ENCODE measurements at places on chromosomes 3 and 15.

DNA sequence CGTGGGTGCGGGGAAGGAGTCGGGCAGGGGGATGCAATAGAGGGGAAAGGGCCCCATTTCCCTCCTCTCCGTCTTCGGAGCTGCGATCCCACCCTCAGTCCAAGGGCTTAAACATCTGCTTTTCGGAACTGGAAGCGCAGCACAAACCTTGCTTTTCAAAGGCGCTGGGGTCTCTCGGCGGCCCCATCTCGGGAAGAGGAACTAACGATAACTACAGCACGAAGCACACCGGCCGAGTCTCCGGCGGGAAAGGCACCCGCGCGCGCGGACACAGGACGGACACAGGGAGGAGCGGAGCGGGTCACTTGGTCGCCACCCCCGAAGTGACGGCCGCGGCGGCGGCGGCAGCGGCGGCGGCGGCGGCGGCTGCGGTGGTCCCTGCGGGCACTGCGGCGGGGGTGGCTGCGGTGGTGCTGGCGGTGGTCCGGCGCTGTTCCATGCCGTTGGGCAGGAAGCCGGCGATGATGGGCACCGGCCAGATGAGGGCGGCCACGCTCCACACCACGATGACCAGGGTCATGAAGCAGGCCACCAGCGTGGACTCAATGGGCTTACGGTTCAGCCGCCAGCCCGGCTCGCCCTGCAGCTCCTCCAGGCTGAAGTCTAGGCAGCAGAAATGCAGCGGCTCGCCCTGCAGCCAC is 1.1 kb downstream of the TMEM158 start:
- DNase-seq = no peak

GRCh38 chr3:70224337-70224736 is 88.1 kb downstream of the MDFIC2 start:
- no peak for DNase-seq

- no peak for DNase-seq
These were observed 834 bp upstream of the GREM1 start for GRCh38 chr15:32716915-32717425.

GRCh38 chr15:85318048-85318731 is 62.2 kb upstream of the AKAP13 start:
- DNase-seq = peak; percentile 60

- no peak for DNase-seq
These were observed 11.0 kb upstream of the BFSP2 start for GRCh38 chr3:133388696-133389395.

DNA sequence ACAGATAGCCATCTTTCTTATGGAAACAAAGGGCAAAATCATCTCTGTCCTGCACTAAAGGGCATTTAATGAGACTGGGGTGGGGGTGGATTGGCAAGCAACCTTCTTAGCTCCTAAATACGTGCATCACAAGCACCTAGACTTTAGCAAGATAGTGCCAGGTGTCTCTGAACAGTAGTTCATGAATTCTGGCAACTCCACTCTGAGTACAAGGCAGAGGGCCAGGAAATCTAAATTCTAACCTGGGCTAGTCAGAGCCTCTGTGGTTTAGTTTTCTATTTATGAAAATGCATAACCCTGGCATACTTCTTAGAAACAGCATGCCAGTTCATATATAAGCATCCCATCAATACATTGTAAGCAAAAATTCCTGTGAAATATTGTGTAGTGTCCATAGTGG is 788.5 kb downstream of the MCTP2 start:
- DNase-seq = no peak

GRCh38 chr15:39030291-39031070 is 465.9 kb upstream of the RASGRP1 start:
- DNase-seq = no peak

DNA sequence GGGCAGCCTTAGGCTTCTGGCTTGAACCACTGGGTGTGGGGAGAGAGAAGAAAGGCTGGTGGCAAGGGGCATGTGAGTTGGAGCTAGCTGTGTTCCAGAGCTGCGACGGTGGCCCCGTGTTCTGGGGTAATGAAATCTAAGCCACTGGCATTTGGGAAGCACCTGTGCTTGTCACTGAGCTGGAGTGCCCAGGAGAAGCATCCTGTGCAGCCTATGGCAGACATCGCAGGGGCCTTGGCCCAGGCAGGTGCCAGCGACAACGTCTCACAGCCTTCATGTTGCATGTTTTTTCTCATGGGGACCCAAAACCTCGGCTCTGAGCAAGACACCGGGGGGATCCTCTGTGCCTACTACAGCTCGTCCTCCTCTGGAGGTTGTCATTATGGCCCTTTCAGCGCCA is 91.1 kb upstream of the PLXNA1 start:
- no peak for DNase-seq

GRCh38 chr3:113240841-113241240 is 29.5 kb downstream of the BOC start:
- DNase-seq = no peak

DNA sequence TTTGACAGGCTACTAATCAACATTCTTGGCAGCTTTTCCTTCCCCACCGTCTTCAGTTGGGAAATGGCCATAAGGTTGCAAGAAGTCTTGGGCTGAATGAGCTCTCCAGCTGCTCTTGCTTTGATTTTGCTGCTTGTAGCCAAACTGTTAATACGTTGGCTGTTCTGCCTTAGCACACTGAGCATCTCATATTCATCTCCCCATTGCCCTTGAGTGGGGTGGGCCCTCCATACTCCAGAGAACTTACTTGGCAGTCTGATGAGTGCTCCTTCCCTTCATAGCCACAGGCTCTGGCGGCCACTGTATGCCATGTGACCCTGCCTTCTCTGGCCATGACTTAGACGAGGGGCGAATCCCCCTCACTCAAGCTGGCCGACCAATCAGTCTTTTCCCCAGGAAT is 25.8 kb upstream of the PAQR5 start:
- DNase-seq = no peak

DNA sequence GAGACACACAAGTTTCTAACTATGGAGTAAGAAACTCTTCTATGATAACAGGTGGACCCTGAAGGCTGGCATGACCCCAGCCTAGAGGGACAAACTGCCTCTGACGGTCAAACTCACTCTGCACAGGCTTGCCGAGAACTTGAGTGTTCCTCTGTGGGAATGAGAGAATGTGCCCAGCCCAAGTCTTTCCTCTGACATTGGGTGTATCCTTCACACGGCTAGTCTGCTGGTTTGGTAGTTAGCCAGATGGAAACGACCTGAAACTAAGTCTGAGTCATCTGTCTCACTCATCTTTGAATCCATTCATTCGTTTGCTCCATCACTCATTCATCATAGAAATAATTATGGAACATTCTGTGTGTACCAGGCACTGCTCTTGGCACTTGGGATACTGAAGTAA is 198.4 kb downstream of the ATP10A start:
- no peak for DNase-seq

GRCh38 chr3:104629038-104629437 is 737.7 kb upstream of the ALCAM start:
- no peak for DNase-seq

DNA sequence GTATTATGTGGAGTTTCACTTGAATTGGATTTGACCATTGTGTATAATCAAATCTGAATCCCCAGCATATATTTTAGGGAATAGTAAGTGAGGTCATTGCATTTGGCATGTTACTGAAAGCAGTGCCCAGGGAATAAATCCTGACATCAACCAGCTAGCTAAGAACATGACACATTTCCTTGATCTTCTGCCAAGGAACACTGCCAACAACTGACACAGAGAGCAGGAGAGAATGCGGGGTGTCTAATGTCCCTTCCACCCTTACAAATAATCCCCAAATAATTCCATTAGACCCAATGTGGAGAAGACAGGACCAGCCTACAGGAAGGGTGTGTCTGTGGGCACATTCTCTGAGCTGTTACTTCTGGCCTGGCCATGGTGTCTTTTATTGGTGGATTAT is 30.6 kb upstream of the UBE3A start:
- DNase-seq = no peak

DNA sequence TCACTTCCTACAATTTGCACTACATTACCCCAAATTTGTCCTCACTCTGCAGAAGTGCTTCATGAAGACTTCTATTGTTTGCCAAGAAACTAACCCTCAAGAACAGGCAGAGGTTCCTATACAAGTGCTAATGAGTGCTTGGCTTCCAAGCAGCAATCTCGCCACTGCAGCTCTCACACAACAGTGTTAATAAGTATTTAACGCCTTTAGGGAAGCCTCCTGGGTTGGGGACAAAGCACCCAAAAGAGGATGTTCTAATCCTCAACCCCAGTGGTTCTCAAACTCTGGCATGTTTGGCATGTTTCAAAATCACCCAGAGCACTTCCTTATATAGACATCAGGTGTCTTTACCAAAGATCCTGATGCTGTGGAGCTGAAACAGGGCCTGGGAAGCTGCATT is 64.6 kb downstream of the ZIC4 start:
- no peak for DNase-seq

- DNase-seq = no peak
These were observed 140.5 kb upstream of the SGO1 start for GRCh38 chr3:20326541-20326940.

- no peak for DNase-seq
These were observed 52.4 kb downstream of the ATP8B4 start for GRCh38 chr15:50066666-50067065.

GRCh38 chr15:56805466-56806147 is 72.3 kb upstream of the ZNF280D start:
- DNase-seq = peak; percentile 80

GRCh38 chr3:73098873-73099272 is 37.4 kb downstream of the EBLN2 start:
- DNase-seq = no peak

GRCh38 chr15:70159713-70160009 is 61.9 kb upstream of the TLE3 start:
- DNase-seq = no peak

GRCh38 chr15:41116962-41117252 is 827 bp upstream of the INO80 start:
- DNase-seq = no peak

GRCh38 chr15:86237111-86237500 is 157.4 kb downstream of the AGBL1 start:
- no peak for DNase-seq

DNA sequence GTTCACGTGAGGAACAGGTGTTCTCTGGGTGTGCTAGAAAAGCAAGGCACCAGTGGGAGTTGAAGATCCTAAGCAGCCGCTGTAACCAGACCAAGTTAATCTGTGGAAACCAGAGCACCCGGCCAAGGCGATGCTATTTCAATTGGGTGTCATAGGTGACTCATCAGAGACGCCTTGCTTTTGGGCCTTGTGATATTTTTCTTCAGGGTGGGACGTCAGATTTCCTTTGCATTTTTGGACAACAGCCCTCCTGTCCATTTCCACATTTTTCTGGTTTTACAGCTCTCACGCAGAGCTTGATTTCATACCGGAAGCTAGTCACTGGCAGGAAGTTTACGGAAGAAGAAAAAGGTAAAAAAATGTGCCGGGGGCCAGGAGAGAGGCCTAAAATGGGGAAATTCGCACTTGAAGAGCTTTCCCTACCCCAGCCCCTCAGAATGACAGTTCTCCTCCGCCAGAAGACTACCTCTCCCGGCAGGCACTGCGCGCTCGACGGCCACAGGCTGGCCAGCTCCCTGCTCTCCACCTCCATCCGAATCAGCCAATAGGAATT is 471 bp upstream of the KBTBD8 start:
- DNase-seq = no peak

DNA sequence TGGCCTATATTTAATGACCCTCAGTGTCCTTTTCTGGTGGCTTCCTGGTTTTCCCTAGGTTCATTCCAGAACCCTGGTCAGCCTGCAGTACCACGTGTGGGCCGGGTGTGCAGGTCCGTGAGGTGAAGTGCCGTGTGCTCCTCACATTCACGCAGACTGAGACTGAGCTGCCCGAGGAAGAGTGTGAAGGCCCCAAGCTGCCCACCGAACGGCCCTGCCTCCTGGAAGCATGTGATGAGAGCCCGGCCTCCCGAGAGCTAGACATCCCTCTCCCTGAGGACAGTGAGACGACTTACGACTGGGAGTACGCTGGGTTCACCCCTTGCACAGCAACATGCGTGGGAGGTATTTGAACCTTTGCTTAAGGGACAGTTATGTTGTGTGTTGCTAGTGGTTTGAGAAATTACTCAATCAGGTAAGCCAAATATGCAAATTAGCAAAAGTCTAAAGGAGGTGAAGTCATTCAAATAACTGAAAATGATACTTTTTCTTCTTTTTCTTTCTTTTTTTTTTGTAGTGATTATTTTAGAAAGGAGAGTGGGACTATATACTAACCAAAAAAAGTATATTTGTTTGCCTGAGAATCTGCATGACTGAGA is 259.2 kb downstream of the ADAMTSL3 start:
- no peak for DNase-seq

GRCh38 chr3:128112357-128112968 is 11.1 kb downstream of the RUVBL1 start:
- no peak for DNase-seq

- no peak for DNase-seq
These were observed 34.6 kb downstream of the BTD start for GRCh38 chr3:15636028-15636709.

DNA sequence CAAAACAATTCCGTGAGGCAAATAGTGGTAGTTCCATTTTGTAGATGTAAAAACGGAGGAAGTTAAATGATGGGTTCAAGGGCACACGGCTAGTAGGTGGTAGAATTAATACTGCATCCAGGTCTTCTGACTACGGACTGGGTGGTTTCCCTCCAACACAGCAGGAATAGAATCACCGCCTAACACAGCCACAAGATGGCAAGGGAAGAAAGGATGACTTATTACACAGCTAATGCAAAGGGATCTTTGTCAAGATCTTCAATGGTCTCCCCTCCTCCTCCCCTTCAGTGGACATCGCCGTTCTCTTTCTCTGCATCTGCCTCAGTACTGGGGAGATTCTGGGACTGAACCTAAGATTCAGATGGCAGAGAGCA is 524 bp upstream of the TOPBP1 start:
- DNase-seq = peak; percentile 58

- no peak for DNase-seq
These were observed 36.2 kb downstream of the MRAS start for GRCh38 chr3:138384531-138384930.

- no peak for DNase-seq
These were observed 5.6 kb upstream of the MFGE8 start for GRCh38 chr15:88918738-88919137.

DNA sequence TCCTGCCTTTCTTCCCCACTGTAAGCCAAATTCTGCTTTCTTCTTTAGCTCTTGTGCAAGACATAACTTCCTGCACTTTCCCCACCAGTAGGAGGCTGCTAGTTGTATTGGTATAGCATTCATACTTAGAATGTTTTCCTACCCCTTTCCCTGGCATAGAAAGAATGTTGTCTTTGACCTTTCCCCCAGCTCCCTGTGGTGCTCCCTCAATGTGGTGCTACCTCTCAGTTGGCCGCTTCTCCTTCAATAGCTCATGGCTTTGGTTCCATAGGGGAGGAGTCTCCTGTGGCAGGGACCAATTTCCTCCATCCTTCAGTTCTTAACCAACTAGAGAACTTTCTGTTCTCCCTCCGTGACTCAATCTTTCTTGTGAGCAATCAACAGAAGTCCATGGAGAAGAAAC is 67.5 kb upstream of the AKAP13 start:
- no peak for DNase-seq

GRCh38 chr3:64827431-64827830 is 139.6 kb upstream of the ADAMTS9 start:
- DNase-seq = no peak

- no peak for DNase-seq
These were observed 31.2 kb upstream of the TOP2B start for GRCh38 chr3:25695731-25696420.
